ENCODE measurements at places on chromosomes 3 and 15.

DNA sequence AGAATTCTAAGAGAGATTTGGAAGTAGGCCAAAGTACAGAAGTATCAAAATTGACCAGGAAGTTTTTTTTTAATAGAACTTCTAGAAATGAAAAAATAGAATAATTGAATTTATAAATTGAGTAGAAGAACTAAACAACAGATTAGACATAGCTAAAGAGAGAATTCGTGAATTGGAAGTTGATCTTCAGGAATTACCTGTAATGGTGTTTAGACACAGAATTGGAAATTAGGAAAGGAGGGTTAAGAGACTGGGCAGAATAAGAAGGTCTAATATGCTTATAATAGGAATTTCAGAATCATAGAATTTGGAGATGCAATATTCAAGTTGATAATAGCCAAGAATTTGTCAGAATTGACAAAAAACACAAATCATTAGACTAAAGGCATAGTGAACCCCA lies 16.2 kb downstream of the ACVR2B start:
- DNase-seq, result no peak

- DNase-seq, result no peak
Measured at GRCh38 chr3:189809583-189809982, 178.4 kb downstream of the TP63 start.

GRCh38 chr15:85955501-85956391 lies 123.9 kb upstream of the AGBL1 start:
- no peak for DNase-seq

GRCh38 chr15:62327406-62327805 lies 162.3 kb upstream of the C2CD4B start:
- no peak for DNase-seq

- DNase-seq, result no peak
Measured at GRCh38 chr3:11289864-11290263, 17.7 kb downstream of the ATG7 start.

GRCh38 chr3:138942271-138942670 lies 4.7 kb downstream of the FOXL2 start:
- no peak for DNase-seq

DNA sequence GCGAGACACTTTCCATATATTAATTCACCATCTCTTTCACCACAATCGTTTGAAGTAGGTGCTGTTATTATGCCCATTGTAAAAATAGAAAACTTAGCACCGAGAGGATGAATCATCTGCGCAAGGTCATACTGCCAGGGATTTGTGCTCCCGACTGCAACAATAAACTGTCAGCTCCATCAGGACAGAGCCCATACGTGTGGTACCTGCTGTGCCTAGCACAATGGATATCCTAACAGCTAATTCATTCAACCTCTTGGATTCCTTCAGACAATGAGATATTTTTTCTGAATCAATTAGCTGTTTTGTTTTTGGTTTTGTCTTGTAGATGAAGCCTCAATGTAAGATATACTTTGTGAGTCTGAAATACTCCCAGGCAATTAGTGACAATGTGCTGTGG lies 32.3 kb upstream of the PROK2 start:
- DNase-seq, result no peak

Data from brain (organoid and tissue), 16 donors.